ENCODE measurements at places on chromosomes 5 and 9. TPM values are rescaled to one million over a fixed set of nuclear protein-coding genes. Genes with fewer than 3 reads are reported as not detected.

The C5orf22 gene
- total RNA-seq: 21.8 TPM

The UGT3A1 gene
- total RNA-seq: not detected

The HCN1 gene
- total RNA-seq: 0.12 TPM

The SLC45A2 gene
- total RNA-seq: 0.66 TPM

The ABO gene
- 16.3 TPM for total RNA-seq

All from mucosa of gallbladder (tissue), 1 donor.